Hematopoietic multipotent progenitor cell treated with erythropoietin and hydrocortisone succinate and interleukin-3 and kit ligand, for 15 days (in vitro differentiated cells): ENCODE measurements at places on chromosomes 13 and 19.

- no peak for DNase-seq
These were observed 1075.1 kb upstream of the MIR17HG start for GRCh38 chr13:90272356-90272755.

DNA sequence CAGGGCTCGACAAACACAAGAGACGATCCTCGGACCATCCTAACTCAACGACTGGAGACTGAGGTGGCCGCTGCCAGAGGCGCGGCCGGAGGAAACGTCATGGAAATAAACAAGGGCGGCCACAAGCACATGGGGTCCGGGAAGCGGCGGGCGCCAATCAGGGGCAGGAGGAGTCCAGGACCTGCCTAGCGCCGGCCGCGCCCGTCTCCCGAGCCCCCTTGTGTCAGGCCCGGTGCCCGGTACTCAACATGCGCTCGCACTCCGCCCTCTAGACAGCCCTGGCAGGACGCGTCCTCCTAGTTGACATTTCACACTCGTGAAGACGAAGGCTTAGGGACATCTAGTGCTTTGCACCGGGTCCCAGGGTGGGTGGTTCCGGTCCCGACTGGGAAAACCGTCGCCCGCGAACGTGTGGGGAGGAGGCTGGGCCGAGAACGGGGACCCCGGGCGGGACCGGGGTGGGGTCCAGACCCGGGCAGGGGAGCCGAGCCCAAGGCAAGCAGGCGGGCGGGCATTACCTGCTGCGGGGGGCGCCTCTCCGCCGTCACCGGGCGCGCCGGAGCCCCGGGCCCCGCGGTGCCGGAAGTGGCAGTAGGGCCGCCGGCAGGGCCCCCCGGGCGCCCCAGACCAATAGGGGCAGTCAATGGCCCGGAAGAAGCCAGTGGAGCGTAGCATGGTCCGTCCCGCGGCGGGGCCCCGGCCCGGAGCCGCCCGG is 442 bp downstream of the REXO1 start:
- no peak for DNase-seq

GRCh38 chr13:107234319-107235073 is 666.6 kb upstream of the ARGLU1 start:
- no peak for DNase-seq

DNA sequence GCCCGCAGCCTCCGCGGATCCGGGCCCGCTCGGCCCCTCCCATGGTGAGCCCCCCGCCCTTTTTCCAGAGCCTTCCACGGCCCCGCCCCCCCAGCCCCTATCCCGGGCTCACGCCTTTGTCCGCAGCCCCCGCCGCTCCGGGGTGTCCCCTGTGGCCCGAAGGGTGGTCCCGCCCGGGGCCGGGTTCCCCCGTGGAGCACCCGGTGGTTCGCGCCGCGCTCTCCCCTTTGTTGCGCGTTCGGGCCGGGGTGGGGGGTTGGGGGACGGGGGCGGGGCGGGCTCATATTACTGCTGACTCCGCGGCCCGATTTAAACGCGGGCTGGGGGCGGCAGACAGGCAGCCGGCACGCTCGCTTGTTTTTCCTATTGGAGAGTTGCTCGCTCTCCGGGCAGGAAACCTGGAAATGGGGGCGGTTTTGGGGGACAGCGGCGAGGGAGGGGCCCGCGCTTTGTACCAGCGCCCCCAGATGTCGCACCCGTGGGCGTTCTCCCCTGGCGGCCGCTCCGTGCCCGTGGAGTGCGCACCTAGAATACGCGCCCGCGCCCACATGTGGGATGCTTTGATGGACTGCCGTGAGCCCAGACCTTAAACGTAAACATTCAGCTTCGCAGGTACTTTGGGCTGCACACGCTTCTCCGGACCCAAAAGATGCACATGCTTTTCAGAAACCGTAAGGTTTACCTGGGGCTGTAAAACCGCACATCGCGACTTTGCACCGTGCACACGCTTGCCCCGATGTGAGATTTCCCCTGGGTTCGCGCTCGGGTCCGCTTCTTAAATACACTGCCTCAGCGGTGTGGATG is 699 bp downstream of the PTOV1 start:
- peak; percentile 22 for DNase-seq

GRCh38 chr19:34690372-34690771 is 12.9 kb downstream of the ZNF302 start:
- DNase-seq, result no peak

DNA sequence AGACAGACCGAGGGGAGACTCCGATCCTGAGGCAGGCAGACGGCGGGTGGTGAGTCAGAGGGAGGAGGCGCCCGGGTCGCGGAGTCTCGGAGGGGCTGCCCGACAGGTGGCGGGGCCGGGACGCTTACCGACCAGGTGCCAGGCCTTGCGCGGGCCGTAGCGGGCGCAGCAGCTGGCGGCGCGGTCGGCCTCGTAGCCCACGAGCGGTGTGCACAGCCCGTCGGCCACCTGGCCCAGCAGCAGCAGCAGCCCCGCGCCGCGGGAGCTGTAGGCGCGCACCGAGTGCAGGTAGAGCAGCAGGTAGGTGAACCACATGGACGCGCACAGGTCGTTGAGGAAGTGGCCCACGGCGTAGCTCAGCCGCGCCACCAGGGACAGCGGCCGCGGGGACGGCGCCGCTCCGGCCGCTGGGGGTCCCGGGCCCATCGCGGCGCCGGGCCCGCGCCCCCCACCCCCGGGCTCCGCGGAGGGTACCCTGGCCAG is 367 bp downstream of the MFSD12 start:
- DNase-seq, result peak; percentile 33

- no peak for DNase-seq
These were observed 5.8 kb upstream of the DYRK1B start for GRCh38 chr19:39839678-39840327.

- peak; percentile 29 for DNase-seq
These were observed at the start of gene ATP1A3 for GRCh38 chr19:41993612-41994483. Gene ATP1A3, minus strand, starts transcription at chr19:41994230. Its CDS starts 154 bp downstream, at chr19:41994076.

- no peak for DNase-seq
These were observed 430.3 kb downstream of the ZNF536 start for GRCh38 chr19:30802424-30803013.

DNA sequence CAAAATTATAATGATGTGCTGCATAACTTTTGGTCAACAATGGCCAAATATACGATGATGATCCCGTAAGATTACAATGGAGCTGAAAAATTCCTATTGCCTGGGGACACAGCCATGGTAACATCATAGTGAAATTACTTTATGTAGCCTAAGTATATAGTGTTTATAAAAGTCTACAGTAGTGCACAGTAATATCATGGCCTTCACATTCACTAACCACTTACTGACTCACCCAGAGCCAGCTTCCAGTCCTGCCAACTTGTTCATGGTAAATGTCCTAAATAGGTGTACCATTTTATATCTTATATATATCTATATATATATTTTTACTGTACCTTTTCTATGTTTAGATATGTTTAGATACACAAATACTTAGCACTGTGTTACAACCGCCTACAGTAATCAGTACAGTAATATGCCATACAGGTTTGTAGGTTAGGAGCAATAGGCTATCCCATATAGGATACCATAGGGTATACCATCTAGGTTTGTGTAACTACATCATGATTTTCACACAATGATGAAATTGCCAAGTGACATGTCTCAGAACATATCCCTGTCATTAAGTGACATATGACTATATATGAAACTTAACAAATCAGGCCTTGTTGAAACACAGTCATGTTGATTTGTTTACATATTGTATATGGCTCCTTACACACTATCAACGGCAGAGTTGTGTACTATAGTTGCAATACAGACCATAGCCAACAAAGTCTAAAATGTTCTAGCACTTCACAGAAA is 23.7 kb downstream of the DIS3 start:
- DNase-seq, result no peak

GRCh38 chr19:38216785-38217641 is 7.0 kb downstream of the DPF1 start:
- DNase-seq, result no peak

DNA sequence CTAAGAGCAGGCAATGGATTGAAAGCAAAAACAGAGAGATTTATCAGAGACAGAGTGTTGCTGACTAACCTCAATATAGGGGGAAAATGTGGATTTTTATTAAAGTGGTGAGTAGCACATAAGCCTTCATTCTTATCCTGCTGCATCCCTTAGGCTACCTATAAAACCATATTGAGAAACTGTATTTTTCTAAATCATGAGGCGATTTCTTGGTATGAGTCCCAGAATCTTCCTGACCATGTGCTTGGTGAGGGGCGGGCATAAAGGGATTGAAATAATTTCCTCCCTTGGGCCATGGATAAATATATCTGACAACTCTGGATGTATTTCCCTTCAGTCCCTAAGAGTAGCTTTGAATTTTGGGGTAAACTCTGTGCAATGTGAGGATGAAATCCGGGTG is 72.8 kb downstream of the EFNB2 start:
- no peak for DNase-seq
